ENCODE measurements at places on chromosomes 7 and 10.

GRCh38 chr7:3134745-3135144 lies 91.1 kb upstream of the CARD11 start:
- no peak for DNase-seq

GRCh38 chr10:133461841-133462240 lies 8.1 kb downstream of the SCART1 start:
- no peak for DNase-seq

- DNase-seq: no peak
Observed at GRCh38 chr7:45400680-45401079, 173.5 kb upstream of the ADCY1 start.

- DNase-seq: no peak
Observed at GRCh38 chr7:137992550-137993394, 9.1 kb downstream of the CREB3L2 start.

- DNase-seq: no peak
Observed at GRCh38 chr7:5354460-5355232, 69.0 kb downstream of the TNRC18 start.

DNA sequence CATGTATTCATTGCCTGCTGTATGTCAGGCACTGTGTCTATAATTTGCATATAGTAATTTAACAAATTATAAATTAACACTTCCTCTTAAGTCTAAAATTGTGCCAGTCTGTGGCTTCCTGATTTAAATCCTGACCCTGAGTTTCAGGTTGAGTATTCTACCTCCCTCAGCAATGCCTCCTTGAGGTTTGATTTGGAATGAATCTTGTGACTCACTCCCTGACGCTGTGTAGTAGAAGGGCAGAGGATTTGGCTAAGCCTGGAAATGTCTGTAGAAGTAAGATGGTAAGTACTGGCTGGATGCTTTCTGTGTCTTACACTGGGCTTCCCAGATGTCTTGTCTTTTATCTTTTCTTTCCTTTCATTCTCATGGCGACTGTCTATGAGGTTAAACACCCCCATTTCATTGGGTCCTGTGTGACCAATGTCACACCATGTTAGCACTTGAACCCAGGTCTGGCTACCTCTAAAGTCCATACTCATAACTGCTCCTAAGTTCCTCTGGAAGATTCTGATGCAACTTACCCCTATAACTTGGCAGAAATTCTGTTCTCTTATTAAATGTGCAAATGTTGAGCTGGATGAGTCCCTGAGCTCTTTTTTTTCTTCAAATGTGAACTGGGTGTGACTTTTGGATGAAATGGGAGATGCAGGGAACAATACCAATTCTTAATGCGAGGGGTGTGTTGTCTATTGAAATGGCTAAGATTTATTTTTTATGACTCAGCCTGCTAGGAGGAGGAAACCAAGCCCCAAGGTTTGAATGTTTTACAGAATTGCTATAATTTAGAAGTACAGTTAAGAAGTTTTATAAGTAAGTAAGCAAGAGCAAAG lies 48.5 kb downstream of the PLCE1 start:
- no peak for DNase-seq

DNA sequence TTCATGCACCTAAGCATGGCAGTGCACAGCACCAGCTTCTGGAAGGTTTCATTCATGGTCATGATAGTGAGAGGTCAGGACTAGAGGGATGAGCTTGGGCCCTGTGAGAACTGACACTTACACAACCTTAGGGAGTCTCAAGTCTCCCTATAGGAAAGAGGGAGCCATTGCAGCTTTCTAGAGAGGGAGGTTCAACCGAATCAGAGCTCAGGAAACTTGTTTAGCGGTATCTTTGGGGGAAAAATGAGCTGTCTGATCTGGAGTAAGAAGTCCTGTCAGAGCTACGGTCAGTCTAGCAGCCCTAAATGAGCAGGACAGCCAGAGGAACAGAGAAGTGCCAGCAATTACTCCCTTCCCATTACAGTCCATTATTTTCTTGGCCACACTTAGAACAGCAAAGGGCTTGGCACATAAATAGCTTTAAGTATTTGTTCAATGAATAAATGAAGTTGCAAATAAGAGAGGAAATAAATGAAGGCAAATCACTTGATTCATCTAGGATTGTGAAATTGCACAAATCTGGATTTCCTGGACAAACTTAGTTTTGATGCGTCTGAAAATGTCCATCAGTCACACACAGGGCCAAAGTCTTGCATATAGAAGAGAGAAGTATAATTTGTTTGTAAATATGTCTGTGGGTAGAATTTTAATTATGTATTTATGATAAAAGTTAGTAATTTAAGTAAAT lies 262.0 kb downstream of the GLI3 start:
- no peak for DNase-seq

DNA sequence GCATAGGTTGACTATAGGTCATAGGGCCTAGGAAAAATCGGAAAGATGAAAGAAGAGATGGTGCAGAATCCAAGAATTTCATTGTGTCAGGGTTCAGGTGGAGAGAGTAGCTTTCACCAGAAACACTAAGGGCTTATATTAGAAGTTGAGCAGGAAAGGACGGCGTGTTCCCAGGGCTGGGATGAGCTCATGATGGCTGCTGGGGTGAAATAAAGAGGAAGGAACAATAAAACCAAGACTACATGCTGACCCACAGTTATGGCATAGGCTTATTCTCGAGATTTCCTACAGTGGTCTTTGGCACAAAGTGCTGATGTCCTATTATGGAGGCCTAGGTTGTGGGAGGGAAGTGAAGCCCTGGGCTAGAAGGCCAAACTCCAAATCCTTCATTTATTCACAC lies 195.8 kb downstream of the PTEN start:
- DNase-seq: no peak

DNA sequence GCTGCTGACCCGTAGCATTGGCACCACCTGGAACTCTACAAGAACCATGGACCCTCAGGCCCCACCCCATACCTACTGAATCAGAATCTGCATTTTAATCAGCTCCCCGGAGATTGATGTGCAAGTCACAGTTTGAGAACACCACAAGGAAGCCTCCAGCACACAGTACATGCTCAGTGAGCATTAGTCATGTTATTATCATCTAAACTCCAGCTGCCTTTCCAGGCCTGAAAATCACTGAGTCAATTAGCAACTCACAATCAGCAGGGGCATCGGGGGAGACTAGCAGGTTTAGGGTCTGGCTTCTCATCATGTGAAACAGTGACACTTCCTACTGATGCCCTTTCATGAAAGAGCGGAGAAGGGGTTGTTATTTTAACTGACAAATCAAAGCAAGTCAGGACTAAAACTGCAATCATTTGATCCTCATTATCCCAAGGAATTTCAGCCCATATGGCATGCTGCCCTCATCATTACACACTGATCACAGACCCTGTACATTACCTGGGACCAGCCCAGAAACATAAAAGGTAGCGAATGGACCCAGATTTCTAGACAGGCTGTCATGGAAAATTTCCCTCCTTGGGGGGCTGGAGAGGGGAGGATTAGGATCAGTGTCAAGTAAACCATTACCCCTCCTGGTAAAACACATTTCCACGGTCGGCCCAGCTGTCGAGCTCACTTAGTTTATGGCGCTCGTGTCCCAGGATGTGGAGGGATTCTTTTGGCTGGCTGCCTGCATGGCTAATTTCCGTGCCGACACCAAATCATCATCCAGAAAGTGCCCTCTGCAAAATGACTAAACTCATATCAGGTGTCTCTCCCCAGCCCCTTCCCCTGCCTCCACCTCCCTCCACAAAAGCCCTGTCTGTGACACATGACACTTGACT lies 122.8 kb downstream of the PRLHR start:
- DNase-seq: no peak

DNA sequence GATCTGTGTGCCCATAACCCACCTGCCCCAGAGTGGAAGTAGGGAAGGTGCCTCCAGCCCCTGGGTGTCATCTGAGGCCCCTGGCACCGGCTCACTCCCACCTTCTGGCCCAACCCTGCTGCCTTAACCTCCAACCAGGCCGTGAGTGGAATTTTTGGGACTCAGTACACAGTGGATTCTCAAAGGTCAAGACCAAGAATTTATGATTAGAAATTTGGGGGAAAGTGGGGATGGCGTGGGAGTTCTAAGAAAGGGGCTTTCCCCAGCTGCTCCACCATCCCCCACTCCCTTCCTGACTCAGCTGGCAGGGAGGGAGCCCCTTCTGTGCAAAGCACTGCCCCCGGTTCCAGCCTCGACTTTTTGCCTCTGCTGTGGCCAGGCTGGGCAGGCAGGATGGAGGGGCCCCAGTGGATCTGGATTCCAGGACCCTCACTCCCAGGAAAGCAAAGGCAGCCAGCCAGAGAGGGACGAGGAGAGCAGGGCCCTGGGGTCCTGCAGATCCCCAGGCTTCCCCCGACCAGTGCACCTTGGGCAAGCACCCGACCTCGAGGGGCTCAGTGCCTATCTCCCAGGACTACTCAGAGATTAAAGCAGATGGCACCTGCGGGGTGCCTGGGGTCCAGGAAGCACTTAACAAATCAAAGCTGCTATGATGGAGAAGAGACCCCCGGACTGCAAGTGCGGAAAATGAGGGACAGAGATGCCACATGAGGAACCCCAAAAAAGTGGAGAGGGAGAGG lies 12.8 kb downstream of the SPOCK2 start:
- peak; percentile 71 for DNase-seq

DNA sequence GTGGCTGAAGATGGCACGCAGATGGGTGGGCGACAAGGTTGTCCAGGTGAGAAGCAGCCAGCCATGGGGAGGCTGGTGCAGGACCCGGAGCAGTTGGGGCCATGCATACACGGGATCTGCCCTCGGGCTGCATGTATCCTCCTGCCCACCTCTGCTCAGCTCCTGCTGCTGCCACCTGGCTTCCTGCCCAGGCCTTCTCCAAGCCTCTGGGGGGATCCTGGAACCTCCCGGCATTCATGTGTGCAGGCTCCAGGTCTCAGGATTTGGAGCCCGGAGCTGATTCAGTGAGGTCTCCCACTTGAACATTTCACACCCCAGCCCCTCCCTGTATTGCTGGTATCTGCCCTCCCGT lies 27.0 kb downstream of the PDGFA start:
- no peak for DNase-seq

- no peak for DNase-seq
Observed at GRCh38 chr10:29618341-29619171, 16.2 kb downstream of the SVIL start.

GRCh38 chr10:132063432-132063831 lies 2.3 kb upstream of the JAKMIP3 start:
- DNase-seq: peak; percentile 11

DNA sequence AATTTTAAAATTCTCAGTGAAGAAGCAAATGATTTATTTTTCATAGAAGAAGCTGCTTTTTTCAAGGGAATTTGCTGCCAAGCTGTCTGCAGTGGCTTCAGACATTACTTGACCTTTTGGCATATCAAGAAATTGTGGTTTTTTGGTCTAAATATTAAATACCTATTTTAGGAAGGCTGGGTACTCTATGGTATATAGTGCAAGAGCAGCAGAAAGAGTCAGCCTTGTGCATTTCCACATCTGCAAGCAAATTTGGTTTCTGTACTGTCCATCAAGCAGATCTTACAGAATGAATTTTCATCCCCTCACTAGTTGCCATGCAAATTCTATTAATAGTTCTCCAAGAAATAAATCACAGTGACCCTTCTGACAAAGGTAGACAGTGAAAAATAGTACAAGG lies 222.0 kb downstream of the BICC1 start:
- DNase-seq: no peak

DNA sequence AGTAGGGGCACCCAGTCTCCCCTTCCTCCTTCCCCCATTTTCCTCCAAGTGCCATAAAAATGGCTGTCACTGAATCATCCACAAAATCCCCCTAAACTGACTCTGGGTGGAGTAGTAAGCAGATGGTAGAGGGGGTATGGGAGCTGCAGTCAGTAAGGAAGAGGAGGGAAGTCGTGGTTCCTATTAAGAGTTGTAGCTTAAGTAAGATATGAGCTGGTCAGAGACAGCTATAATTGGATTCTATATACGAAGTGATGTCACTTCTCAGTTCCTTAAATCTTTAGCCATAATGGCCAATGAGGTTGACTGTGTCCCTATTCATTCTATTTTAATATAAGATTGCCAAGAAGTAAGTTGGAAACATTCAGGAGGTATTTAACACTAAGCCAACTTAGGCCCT lies 131.7 kb downstream of the SLC16A9 start:
- DNase-seq: no peak

DNA sequence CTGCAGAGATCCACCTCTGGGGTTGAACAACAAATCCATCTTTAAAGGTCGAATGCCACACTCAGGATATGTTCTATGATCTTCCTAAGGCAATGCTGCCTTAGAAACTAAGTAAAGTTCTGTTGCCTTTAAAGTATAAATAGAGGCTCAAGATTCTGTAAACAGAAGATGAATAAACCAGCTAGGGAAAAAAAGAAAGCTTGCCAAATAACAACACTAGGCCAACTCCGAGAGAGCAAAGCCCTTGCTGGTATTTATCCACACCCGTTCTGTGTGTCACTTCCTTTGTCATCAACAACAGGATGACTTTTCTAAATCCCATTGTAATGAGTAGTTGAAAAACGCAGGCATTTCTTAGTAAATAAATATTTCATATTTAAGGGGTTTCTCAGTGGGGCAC lies 330.0 kb upstream of the GLI3 start:
- no peak for DNase-seq

GRCh38 chr7:141114029-141114664 lies 40.3 kb downstream of the TMEM178B start:
- DNase-seq: no peak

GRCh38 chr7:132436121-132436520 lies 140.1 kb downstream of the PLXNA4 start:
- DNase-seq: no peak

GRCh38 chr10:121539786-121540185 lies 58.5 kb downstream of the FGFR2 start:
- no peak for DNase-seq

DNA sequence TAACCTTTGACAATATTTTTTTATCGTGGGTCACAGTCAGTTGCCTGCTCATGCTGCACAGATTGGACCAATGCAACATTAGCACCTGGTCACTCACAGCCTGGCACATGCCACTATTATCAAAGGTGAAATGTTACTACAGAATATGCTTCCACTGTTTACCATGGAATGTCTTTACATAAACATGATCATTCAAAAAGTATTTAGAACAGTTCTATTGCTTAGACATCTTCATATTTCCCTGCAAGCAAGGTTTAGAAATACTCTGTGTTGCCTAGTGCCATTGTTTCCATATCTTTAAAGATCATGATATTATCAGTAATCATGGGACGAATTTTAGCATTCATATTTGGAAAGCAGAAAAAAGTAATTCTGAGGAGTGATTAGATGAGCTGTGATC lies 179.9 kb upstream of the CHRM2 start:
- no peak for DNase-seq

- no peak for DNase-seq
Observed at GRCh38 chr7:67724955-67725354, 728.3 kb downstream of the TYW1 start.

GRCh38 chr7:54788664-54789063 lies 29.7 kb upstream of the SEC61G start:
- no peak for DNase-seq

- no peak for DNase-seq
Observed at GRCh38 chr10:86113983-86114382, 252.6 kb downstream of the GRID1 start.

GRCh38 chr7:112449353-112449752 lies 907 bp upstream of the IFRD1 start:
- no peak for DNase-seq

DNA sequence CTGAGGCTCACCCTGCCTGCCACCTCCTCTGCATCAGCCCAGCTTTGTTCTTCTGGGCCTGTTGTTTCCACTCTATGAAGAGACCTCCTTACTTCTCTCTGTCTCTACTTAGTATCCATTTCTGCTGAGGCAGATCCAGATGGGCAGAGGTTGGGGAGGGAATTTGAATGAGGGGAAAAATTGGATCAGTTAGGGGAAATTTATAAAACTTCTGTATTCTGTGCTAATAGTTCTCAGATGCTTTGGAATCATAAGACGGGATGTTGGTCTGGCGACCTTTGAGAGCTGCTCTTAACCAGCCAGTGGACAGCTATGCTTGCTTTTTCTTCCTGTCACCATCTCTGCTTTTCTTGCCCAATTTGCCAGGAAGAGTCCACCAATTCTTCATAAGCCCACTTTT lies 55.5 kb downstream of the AUTS2 start:
- DNase-seq: no peak

Data from activated CD8-positive, alpha-beta memory T cell treated with anti-CD3 and anti-CD28 coated beads for 24 hours (primary cell).